Dorsolateral prefrontal cortex (tissue), 122 donors: ENCODE measurements at places on chromosomes 2 and 18. TPM values are rescaled to one million over a fixed set of nuclear protein-coding genes. Genes with fewer than 3 reads are reported as not detected.

DNA sequence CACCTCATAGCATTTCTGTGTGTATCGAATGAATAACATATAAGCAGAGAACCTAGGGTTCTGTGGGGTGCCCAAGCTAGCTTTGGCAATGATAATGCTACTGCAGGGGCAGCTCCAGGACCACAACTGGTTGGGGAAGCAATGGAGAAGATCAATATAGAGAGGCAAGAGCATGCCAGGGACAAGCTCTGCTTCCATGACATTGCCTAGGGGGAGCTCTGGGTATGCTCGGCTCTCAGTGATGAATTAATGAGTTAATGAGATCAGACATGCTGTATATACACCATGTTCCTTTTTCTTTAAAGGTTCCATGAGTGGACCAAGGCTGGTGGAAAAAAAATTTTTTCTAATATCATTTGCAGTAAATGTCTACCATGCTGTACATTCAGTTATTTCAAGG is 618.4 kb downstream of the BCL11A start:
- no peak for DNase-seq

- DNase-seq: no peak
Measured at GRCh38 chr2:201128033-201128432, 12.1 kb downstream of the CFLAR start.

DNA sequence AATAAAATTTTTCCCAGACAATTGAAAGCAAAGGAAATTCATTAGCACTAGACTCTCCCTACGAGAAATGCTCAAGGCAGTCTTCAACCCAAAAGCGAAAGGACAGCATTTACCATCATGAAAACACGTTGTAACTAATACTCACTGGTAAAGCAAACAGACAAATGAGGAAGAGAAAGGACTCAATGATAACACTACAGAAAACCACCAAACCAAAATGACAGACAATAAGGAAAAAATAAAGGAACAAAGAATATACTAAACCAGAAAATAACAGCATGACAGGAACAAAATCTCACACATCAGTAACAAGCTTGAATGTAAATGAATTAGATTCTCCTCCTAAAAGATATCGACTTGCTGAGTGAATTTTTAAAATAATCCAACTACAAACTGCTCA is 190.7 kb downstream of the NOL4 start:
- DNase-seq: no peak

DNA sequence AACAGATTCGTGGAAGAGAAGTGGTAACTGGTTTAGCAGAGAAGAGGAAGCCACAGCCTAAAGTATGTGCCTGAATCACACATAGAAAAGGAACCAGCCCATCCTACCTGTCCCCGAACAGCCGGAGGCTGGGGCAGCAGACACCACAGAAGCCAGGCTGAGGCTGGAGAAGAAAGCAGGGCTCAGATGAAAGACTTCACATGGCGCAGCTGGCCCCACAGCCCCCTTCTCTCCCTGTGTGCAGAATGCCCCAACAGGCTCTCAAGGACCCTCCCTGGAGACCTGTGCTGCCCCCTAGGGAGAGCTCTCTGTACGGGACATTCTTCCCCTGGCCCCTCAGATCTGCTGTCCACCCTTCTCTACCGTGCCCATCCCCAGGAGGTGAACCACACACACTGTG is 83.5 kb upstream of the RAB12 start:
- no peak for DNase-seq

DNA sequence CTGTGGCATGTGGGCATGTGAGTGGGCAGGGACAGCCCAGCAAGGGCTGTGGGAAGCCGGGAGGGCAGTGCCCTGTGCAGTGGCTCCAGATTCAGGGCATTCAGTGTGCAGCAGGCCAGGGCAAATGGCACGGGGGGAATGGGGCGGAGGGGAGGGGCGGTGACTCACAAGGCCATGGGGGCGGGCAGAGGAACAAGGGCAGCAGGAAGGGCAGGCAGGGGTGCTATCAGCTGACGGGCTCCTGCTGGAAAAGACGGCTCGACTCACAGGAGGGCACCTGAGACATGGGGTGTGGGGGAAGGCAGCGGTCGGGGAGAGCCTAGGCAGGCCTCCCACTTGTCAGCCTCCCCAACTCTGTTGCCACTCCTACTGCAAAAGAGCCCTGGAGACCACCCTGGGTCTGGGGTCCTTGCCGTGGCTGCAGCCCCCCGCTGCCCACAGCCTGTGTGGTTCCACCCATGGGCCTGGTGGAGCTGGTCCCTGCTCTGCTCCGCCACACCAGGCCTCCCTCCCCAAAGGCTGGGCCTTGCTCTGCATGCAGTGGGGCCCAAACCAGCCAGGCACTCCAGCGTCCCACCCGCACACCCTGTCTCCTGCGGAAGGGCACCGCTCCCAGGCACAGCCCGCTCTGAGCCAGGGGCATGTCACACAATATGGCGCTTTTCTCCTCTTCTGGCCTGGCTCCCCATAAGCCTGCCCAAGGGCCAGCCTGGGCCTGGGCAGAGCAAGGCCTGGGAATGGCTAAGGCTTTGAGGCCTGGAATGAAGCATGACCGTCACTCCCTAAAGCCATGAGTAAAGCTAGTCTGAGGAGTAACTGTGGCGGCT is 25.9 kb downstream of the HS6ST1 start:
- DNase-seq: no peak

- no peak for DNase-seq
Measured at GRCh38 chr18:74947875-74948274, 261.1 kb downstream of the PTGR3 start.

RAB27B gene
- 34.2 TPM for total RNA-seq
